SJCRH30 (cell line): ENCODE measurements at places on chromosomes 4 and X. TPM values are rescaled to one million over a fixed set of nuclear protein-coding genes. Genes with fewer than 3 reads are reported as not detected.

The PHKA1 gene
- total RNA-seq, result not detected in 2 replicates

The RPA4 gene
- 0.38 and 1.0 TPM in 2 replicates for total RNA-seq

GRCh38 chr4:117664706-117665444 lies 369.4 kb upstream of the NDST3 start:
- no peaks in the 10 kb centered on the region for H3K36me3 ChIP-seq
- no peaks in the 10 kb centered on the region for H3K27me3 ChIP-seq
- no peak overlapping the region for H3K27ac ChIP-seq
- no peak for DNase-seq

DNA sequence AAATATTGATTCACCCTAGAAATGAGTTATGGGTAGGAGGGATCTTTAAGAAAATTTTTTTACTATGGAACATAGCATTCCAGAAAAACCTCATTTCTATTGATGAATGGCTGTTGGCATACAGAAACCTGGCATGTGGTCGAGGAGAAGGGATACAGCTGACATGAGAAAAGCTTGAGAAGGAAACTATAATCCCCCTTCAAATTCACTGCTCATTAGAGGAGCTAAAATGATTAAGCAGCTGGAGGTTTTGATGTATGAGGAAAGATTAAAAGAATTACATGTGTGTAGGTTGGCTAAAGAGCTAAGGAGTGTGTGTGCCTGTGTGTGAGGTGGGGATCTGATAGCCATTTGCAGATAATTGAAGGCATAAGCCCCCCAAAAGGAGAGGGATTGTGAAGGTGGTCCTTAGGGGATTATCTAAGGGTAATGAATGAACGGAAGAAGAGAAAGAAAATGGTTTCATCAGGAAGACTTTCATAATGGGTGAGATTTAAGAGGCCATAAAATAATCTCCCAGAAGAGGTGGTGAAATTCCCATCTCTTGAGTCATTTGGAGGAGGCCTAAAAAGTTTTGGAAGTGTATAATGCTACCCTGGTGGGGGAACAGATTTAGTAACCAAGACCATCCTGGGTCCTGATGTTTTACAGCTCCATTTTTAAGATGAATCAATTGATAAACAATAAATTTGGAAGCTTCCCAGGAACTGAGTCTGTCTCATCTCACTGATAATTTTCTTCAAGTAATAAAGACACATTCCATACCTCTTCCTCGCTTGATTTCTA lies 272.0 kb upstream of the HAND2 start:
- no peaks in the 10 kb centered on the region for H3K36me3 ChIP-seq
- no peaks in the 10 kb centered on the region for H3K4me1 ChIP-seq
- no peak for DNase-seq
